Upper lobe of left lung (tissue), 6 donors: ENCODE measurements at places on chromosomes 1 and 21. TPM values are rescaled to one million over a fixed set of nuclear protein-coding genes. Genes with fewer than 3 reads are reported as not detected.

- DNase-seq = no peak
Observed at GRCh38 chr1:213651077-213651476, 336.7 kb upstream of the PROX1 start.

DNA sequence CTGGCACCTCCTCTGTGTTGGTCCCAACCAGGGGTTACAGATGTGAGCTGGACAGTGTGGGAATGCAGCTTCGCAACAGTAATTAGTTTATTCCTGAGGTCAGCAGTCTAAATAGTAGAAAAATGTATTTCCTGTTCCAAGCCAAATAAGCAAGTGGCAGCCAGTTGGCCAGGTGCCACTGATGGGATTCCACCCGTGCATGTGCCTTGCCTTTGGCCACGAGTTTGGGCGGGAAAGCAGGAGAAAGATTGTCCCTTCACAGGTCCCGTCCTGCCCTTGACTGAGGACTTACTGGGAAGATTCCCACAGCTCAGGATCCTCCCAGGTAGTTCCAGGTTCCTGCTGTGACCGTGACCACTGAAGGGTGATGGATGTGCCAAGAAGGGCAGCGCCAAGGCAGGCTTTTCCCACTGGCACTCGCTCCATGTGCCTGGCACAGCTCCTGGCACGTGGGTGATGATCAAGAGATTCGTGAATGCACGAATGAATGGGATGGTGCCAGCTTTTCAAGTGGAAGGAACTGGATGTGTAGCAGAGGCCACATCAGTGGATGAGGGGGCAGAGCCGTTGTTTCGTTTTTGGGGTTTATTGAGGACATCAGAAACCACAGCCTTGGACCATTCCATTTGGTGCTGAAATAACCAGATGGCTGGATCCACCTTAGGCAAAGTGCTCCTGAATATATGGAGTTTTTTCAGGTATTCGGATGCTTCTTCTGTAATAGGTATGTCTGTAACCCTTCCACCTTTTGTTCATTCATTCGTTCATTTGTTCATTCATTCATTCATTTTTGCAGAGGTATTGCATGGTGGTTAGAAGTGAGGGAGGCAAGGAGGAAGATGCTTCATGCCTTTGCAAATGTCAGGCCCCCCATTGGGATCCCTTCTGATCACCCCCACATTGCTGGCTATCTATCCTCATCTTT lies 62.4 kb upstream of the WNT4 start:
- DNase-seq = peak; percentile 33

DNA sequence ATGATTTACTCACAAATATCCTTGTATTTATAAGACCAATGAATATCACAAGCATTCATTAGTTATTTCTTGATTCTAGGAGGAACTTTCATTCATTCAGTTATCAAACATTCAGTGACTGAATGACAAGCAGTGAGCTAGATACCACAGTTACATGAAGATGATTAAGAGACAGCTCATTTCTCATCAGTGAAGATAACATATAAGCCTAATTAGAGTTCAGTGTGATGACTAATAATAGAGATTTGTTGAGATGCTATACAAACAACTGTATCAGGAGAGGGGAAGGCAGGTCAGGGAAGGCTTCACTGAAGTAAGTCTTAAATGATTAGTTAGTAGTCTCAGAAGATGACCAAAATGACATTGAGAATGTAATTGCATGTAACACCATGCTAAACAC lies 14.6 kb upstream of the C1orf105 start:
- no peak for DNase-seq

- DNase-seq = no peak
Observed at GRCh38 chr1:167328816-167329483, 108.3 kb downstream of the POU2F1 start.

GRCh38 chr1:6322161-6322560 lies 61.3 kb upstream of the GPR153 start:
- DNase-seq = no peak

C8B gene
- total RNA-seq = 0.55 TPM

CD5L gene
- total RNA-seq = 2.4 TPM

OVAAL gene
- total RNA-seq = not detected

PRKCZ gene
- 139 TPM for total RNA-seq

RSPH1 gene
- total RNA-seq = 12.7 TPM

FCGR3A gene
- total RNA-seq = 203 TPM
